ENCODE measurements at places on chromosomes 13 and 19. TPM values are rescaled to one million over a fixed set of nuclear protein-coding genes. Genes with fewer than 3 reads are reported as not detected.
A peak's percentile ranks its signal among the peaks of the same experiment; 100 is the strongest.

DNA sequence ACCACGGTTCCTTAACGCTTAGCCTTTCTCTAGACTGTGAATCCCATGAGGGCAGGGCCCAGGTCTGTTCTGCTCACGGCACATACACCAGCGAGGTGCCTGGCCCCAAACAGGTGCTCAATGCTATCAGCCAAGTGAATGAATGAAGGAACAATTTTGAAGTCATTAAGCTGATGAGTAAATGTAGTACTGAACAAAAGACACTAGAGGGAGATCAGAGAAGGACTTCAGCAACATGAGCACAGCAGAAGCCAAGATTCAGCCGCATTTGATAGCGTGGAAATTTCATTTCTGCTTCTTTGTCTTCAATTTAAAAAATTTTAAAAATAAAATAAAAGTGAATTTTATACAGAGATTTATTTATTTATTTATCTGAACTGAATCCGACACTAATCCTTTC, 20.1 kb upstream of the MYO16 start:
- no peak for DNase-seq

DNA sequence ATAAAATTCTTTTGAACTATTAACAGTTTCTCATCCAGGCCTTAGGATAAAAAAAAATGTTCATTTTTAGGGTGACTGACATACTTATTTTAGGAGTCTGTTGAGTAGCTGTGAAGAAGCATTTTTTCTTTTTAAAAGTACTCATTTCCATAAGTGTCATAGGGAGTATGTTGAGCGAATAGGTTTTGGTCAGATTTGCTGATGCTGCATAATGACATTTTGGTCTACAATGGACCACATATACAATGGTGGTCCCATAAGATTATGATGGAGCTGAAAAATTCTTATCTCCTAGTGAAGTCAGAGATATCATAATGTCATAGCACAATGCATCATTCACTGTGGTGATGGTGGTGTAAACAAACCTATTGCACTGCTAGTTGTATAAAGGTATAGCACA, 17.4 kb downstream of the NBEA start:
- DNase-seq = no peak

- no peak for DNase-seq
Measured at GRCh38 chr13:94173312-94173854, 306.1 kb downstream of the DCT start.

GRCh38 chr13:102470283-102470917, 68.6 kb upstream of the FGF14 start:
- no peak for DNase-seq

DNA sequence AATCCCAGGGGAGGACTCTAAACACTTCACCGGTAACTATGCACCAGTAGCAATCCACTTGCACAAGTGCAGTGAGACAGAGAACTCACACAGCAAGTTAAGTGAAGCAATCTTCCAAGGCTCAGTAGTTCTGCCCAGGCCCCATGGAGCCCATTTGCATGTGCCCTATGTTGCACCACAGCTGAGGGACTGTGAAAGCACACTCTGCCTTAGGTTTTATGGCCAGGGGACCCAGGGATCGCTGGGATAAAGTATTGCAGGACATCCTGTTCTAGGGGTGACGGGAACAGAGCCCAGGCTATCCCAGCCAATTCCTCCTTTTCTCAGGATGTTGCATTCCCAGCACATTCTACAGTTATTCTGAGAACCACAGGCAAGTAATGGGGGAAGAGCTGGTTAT, 6.0 kb upstream of the AMER2 start:
- DNase-seq = no peak

- no peak for DNase-seq
Measured at GRCh38 chr13:110450941-110451730, 110.4 kb downstream of the RAB20 start.

GRCh38 chr19:35905178-35905727, 2.8 kb downstream of the TYROBP start:
- no peak for DNase-seq

DNA sequence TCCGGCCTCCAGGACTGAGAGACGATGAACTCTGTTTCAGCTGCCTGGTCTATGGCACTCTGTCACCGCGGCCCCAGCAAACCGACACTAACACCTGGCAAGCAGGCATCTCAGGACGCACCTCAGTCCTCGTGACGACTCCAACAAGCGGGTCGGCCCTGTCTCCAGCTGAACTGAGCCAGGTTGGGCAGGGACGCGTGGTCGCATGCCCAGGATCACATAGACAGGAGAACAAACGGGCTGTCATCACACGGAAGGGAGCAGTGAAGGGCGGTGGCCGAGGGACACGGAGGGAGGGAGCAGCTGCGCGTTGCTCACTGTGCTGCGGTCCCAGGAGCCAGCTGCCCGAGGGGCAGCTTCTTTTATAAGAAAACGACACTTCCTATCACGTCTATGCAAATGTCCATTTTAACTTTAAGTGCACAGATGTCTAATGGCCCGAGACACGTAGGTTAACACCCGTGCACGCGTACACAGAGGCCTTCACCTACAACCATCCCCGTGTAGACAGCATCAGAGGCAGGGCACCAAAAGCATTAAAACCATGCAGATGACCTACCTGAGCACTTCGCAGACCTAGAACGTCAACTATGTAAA, 8.9 kb downstream of the SGTA start:
- DNase-seq = no peak

DNA sequence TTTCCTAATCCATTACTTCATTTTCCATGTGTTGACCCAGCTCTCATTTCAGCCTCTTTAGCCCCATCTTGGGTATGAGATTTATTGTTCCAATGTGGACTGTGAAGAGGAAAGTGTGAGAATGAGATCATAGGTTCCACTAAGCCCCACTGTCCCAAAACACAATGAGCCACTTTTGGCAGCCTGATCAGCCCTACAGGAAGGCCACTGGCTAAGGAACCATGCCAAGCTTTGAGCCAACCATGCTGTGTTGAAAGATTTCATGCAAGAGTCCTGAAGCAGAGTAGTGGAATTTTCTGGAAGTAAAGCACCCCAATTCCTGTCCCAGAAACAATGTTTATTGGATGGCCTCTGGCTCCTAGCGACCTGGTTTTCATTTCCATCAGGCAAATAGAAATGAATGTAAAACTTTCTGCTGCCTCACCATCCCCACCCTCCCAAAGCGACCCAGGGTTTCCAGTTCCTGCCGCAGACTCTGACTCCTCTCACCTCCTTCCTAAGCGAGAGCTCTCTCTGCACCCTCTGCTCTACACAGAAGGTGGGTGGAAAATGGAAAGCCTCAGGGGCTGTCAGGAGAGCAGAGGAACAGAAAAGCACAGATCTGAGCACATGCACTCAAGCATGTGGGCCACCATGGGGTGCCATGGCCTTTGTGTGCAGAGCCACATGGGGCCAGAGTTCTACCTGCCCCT, 73.1 kb downstream of the KCTD12 start:
- no peak for DNase-seq

- DNase-seq = no peak
Measured at GRCh38 chr19:20964798-20965197, 41.7 kb downstream of the ZNF85 start.

DNA sequence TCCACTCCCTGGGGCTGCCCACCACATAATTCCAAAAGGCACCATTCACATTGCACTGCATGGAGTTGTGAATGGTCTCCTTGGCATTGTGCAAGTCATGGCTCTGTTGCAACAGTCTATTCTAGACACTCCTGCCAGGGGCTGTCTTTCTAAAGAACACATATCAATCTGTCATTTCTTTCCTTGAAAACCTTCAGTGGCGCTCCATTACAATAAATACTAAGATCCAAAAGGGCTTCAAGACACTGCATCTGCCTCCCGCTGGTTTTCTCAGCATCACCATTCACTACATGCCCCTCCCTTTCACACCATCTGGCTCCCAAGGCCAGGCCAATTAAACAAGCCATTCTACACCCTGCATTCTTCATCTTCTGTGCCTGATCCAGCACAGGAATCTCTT, 32.2 kb upstream of the TM9SF2 start:
- DNase-seq = no peak

DNA sequence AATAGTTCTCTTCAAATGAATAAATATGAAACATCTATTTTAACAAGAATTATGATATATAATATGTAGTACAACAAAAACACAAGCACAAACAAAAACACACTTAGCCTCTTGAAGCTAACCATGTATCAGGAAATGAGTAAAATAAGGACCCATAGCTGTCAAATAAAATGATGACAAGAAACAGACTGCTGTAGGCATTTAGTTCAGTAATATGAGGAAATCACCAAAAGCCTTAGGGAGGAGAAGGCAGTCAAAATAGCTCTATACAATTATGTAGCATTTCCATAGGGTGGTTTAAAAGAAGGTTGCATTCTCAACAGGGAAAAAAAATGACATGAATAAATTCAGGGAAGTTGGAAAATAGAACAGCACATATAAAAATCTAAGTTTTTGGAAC, 163.4 kb downstream of the PCDH20 start:
- DNase-seq = no peak

- DNase-seq = peak; percentile 83
Measured at GRCh38 chr19:40144151-40144550, 47.1 kb upstream of the MAP3K10 start.

GRCh38 chr19:54154603-54155345, 4.7 kb downstream of the LENG1 start:
- DNase-seq = peak; percentile 71

DNA sequence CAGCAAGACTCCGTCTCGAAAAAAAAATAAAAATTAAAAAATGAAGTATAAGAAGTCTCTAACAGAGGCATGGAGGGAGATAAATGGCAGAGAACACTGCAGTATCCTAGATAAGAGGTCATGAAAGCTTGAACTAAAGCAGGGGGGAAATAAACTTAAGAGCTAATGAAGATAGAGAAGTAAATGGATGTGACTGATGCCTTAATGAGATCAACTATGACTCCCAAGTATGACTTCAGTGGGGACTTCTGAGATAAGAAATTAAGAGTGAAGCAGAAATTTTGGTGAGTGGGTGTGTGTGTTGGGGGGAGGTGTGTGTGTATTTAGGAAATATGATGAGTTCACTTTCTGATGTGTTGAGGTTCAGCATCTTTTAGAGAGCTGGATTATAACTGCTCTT, 55.1 kb downstream of the DIAPH3 start:
- no peak for DNase-seq

DNA sequence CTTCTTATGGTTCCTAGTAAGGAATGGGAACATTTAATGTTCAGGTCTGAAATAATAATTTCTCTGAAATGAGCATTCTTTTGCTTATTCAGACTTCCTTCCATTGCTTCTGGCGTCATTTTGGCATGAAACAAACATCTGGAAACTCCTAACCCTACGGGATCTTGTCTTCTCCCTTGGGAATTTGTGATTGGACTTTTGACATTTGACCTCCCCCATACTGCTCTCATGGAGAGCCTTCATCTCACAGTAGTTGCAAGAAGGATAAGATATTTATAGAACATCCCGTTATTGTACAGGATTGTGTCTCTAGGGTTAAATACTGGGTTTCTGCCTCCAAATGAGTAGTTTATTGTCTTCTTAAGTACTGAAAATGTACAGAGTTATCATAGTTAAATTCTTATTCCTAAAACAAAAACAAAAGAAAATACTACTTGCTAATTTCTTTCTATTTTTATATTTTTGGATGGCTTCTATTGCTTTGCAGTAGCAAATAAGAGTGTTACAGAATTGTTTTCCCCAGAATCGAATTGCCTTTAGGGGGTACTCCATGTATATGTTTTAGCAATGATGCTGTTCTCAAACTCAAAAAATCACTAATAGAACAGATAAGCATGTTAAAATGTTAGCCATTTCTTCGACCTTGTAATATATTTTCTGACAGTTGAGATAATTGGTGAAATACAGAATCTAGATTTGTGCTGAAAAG, 366.8 kb downstream of the DLEU7 start:
- no peak for DNase-seq

DNA sequence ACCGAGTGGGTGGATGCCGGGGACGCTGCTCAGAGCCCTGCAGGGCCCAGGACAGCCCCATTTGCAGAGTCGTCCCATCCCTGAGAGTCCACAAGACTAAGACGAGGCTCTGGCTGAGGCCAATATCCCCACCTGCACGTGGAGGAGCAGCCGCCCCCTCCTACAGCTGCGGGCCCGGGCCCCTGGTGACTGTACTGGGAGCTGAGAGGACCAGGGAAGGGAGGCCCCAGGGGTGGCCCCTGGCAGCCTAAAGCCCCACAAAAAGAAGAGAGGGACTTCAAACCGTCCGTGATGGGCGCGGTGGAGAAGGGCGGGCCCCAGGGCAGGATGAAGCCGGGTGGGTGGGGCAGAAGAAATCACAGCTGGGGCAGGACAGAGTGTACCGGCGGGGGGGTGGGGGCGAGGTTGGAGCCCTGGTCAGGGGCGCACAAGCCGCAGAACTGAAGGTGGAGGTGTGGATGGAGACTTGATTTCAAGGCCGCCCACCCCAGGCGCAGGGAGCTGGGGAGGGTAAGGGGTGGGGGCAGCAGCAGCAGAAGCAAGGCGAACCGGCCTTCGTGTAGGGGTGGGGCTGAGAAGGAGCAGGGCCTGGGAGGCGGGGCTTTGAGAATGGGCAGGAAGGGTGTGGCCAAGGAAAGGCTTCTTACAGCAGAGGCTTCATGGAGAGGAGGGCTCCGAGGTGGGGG, 12.9 kb downstream of the CFD start:
- DNase-seq = peak; percentile 63

DNA sequence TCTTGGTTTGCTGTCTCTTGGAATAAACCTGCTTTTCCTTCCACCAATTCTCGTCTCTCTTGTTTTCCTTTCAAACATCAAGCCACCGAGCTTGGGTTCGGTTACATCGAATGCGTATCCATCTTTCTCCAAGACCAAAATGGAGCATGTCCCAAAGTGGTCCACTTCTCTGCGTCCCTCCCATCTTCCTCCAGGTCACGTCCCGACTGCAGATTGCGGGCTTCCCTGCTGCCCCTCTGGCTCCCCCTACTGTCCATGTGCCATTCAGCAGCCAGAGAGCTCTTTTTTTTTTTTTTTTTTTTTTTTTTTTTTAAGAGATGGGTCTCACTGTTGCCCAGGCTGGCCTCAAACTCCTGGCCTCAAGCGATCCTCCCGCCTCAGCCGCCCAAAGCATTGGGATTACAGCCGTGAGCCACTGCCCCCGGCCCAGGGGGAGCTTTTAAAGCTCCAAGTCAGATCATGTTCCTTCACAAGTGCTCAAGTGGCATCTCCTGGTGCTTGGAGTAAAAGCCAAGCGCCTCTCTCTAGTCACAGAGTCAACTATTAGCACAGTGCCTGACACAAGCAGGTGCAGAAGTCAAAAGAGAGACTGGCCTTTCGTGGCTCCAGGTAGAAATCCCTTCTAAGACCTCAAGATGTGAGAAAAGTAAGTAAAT, 10.0 kb downstream of the COL5A3 start:
- DNase-seq = peak; percentile 74

GRCh38 chr19:8639821-8640401, 9.5 kb downstream of the NFILZ start:
- DNase-seq = no peak

- DNase-seq = no peak
Measured at GRCh38 chr19:50548191-50549058, 19.8 kb downstream of the LRRC4B start.

GRCh38 chr13:22050951-22051563, 380.2 kb downstream of the FGF9 start:
- DNase-seq = no peak

- peak; percentile 68 for DNase-seq
Measured at GRCh38 chr19:1862424-1863327, 703 bp downstream of the KLF16 start.

- DNase-seq = peak; percentile 10
Measured at GRCh38 chr13:99895444-99896368, 75.9 kb downstream of the ZIC5 start.

GRCh38 chr13:101511766-101512165, 59.3 kb downstream of the ITGBL1 start:
- no peak for DNase-seq

GRCh38 chr13:98693756-98694155, 58.7 kb downstream of the SLC15A1 start:
- DNase-seq = no peak

Gene HSD17B14
- total RNA-seq = 2.9 TPM

Gene ZNF649
- 11.1 TPM for total RNA-seq

Gene TMEM255B
- 1.6 TPM for total RNA-seq

Gene LILRA6
- total RNA-seq = 0.97 TPM

Gene MBD3L2
- total RNA-seq = not detected

Measured in naive thymus-derived CD4-positive, alpha-beta T cell (primary cell).